ENCODE measurements at places on chromosomes 7 and 10.

DNA sequence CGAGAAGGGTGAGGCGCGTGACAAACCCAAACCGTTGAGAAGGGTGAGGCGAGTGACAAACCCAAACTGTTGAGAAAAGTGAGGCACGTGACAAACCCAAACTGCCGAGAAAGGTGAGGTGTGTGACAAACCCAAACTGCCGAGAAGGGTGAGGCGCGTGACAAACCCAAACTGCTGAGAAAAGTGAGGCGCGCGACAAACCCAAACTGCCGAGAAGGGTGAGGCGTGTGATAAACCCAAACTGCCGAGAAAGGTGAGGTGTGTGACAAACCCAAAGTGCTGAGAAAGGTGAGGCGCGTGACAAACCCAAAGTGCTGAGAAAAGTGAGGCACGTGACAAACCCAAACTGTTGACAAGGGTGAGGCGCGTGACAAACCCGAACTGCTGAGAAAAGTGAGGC, 25.0 kb downstream of the ESYT2 start:
- DNase-seq, result no peak

- DNase-seq, result no peak
These were observed 288.5 kb downstream of the GRID1 start for GRCh38 chr10:86077871-86078638.

DNA sequence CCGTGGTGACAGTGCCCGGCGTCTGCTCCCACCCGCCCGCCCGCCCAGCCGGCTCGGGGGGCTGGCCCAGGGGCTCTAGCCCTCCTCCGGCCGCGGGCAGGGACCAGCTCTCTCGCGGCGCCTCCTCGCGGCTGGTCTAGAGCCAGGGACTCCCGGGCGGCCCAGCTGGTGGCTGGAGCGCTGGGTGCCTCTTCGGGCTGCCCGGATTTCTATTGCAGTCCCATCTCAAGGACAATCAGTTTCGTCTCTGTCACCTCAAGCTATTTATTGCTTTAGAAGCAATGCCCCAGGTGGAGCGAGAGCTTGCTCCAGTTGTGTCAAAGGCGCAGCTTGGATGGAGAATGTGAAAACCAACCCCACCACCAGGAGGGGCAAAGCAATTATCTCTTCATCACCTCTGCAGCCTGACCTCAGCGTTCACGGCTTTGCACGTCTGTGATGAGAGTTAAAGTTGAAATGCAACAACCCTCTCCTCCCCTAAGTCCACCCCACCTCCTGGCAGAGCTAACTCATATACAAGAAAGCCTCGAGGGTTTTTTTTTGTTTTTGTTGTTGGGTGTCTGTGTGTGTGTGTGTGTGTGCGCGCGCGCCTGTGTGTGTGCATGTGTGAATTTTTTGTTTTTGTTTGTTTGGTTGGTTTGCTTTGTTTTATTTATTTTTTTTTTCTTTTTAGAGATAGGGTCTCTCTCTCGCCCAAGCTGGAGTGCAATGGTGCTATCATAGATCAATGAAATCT, at the start of gene ITGA8:
TSS of gene ITGA8 (minus strand) at position 24 of the 736 bp plus-strand sequence. CDS start 151 bp downstream, outside the sequence.
- no peak for DNase-seq

DNA sequence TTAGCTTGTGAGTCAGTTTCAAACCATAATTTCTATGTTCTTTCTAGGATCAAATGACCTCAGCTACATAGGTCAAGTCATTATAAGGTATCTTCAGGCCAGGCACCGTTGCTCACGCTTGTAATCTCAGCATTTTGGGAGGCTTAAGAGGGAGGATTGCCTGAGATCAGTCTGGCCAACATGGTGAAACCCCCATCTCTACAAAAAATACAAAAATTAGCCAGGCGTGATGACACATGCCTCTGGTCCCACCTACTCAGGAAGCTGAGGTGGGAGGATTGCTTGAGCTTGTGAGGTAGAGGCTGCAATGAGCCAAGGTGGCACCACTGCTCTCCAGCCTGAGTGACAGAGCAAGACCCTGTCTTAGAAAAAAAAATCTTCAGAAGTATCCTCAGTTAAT, 362.3 kb downstream of the GATA3 start:
- DNase-seq, result no peak

- DNase-seq, result no peak
These were observed 96.3 kb upstream of the NEBL start for GRCh38 chr10:20993389-20993788.

DNA sequence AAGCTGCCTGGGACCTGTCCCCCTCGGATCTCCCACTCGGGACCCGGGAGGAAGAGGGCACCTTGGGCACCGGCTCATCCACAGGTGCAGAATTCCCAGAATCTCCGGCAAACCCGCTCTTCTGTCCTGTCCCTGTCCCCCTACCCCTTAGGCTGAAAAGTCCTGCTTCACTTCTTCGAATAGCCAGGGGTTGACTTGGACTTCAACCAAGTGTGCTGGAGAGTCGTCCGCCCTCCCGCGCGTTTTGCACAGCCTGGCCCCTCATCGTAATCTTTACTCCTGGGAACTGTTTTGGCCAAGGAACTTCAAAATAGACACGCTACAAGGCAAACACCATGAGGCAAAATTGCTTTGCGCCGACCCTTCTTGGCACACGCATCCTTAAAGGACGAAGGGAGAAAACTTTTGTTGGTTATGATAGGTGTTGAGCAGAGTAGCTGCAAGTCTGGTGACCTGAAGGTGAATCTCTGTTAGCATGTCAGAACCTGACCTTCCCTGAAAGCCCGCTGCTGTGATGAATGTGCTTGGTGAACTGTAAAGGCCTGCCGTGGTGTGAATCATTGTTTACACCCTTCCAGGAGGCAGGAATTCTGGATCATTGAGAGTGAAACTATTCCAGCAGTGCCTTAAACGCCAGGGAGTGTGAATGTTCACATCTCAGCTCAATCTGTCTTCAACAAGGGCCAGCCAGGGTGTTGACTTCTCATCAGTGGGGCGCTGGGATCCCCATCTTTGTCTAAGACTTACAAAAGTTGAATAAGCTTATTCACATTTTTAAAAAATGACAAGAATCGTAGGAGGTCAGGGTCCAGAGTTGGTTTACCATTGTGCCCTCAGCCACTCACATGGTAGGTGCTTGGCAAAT, 589 bp upstream of the RAPGEF5 start:
- DNase-seq, result no peak

DNA sequence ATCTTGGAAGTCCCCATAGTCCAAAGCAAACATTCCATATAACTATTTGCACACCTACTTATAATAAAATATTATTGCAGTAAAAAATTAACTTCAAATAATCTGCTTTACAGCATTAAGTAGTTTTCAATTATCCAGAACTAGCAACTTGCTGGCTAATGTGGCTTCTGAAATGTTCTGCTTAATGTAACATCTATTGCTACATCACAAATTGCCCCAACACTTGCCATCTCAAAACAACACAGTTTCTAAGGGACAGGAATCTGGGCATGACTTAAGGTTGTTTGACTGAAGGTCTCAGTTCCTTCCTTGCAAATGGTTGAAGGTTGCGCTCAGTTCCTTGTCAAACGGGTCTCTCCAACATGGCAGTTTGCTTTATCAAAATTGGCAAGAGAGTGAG, 378.5 kb upstream of the SEMA3C start:
- no peak for DNase-seq

Measured in posterior cingulate gyrus (tissue), 11 donors.